Pulmonary artery endothelial cell (primary cell): ENCODE measurements at places on chromosomes 1 and 21.

- no peak for DNase-seq
These were observed 224.5 kb downstream of the ST6GALNAC3 start for GRCh38 chr1:76299036-76299435.

DNA sequence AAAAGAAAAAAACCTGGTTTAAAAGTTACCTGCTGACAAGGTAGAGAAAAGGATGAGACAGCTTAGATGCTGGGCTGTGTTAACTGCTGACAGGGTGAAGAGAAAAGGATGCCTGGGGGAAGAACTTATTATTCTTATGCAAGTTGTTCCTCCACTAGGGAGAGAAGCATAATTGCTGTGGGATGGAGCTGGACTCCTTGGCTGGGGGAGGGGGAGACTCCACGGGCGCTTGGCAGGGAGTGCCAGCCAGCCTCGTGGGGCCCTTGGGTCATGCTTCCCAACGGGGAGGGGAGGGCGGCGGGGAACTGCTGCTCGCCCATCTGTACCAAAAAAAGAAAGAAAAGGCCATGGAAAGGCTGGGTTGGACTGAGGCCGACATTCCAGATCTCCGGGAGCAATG lies 47.2 kb downstream of the SYCP1 start:
- DNase-seq, result no peak

DNA sequence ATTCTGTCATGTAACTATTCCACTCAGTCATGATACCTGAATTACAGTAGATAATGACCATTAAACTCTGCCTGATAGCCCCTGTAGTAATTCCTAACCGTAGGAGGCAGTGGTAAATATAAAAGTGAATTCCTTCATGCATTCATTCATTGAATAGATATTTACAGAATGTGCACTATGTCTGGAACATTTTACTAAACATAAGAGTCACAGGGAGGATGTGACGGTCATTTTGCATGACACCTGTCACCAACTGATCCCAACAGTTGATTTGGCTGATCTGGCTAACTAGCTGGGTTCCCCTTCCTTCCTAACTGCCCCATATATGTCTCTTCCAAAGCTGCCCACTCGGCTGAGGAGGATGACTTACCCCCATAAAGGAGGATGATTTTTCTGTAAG lies 2.2 kb upstream of the RNPC3 start:
- no peak for DNase-seq

GRCh38 chr1:17108786-17109185 lies 10.5 kb downstream of the PADI2 start:
- no peak for DNase-seq

DNA sequence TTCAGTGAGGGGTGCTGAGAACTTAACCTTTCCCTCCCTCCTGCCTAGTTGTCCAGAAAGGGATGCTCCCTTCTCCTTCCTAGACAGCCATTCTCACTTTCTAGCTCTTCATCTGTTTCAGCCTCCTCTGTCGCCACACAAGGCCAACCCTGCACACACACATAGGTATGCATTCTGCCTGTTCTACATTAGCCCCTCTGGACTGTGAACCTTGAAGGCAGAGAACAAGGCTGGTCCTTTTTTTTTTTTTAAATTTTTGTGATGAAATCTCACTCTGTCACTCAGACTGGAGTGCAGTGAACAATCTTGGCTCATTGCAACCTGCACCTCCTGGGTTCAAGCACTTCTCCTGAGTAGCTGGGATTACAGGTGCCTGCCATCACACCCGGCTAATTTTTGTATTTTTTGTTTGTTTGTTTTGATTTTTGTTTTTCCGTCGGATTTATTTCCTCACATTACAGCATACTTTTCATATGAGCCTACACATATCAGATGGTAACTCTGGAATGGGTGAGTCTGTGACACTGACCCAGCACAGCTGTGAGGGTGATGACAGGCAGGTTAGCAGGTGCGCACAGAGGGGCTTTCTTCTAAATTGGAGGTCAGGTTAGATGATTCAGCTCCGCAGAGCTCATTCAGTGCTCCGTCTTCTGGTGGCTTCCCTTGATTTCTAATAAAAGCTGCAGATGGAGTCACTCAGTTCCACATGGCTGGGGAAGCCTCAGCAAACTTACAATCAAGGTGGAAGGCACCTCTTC lies 4.9 kb upstream of the AKR1A1 start:
- DNase-seq, result no peak

DNA sequence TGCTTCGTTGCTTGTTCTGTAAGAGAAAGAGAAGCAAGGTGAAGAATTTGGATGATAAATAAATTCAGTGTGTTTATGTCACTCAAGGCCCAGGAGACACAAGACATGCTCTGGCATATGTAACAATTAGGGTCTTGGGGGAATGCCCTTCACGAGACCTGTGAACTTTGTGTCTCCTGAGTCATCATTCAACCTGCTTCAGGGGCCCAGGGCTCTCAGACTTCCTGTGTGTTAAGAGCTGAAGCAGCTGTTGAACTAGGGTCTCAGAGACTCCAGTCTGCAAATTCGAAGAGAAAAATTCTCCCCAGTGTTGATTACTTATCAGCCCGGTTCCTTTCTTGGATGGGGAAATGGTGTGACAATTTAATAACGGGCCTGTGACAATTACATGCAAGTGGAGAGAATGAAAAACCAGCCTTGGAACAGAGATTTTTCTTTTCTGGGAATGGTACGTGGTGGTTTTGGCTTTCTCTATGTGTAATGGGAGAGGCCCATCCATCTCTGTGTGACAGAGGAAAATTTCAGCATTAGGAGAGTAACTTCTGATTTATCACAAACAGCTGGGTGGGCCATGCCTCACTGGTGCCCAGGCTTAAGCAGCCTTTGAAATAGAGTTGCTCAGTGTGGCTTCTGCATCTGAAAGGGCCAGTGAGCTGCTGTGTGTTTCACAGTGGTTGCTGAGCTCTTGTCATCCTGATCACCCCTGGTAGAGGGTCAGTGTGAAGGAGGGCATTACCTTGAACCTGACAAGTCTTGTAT lies 22.4 kb downstream of the HUNK start:
- no peak for DNase-seq

- DNase-seq, result no peak
These were observed 114.9 kb downstream of the SIK1 start for GRCh38 chr21:43312011-43312410.
